ENCODE measurements at places on chromosomes 7 and 10.

- DNase-seq = no peak
Measured at GRCh38 chr7:43766564-43766963, 8.1 kb downstream of the BLVRA start.

GRCh38 chr7:112167147-112167546 is 39.1 kb downstream of the DOCK4 start:
- DNase-seq = no peak

- DNase-seq = peak; percentile 32
Measured at GRCh38 chr10:35635576-35635975, 6.5 kb downstream of the FZD8 start.

DNA sequence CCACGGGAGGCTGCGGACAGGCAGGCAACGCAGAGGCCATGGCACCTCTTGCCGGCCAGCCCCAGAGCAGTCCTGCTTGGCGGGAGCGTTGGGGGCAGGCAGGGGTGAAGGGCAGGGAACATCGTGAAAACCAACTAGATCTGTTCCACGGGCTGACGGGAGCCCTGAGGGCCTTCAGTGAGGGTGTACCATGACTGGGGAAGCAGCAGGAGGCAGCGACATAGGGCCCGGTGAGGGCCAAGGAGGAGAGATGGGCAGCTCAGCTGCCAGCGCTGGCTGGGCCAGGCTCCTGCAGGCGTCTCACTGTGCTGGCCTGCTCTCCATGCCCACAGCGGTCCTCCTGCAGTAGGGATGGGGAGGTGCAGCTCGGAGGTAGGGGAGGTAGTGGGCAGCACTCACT is 196.5 kb downstream of the ELFN1 start:
- DNase-seq = no peak

GRCh38 chr7:98584830-98585229 is 32.3 kb upstream of the NPTX2 start:
- no peak for DNase-seq

DNA sequence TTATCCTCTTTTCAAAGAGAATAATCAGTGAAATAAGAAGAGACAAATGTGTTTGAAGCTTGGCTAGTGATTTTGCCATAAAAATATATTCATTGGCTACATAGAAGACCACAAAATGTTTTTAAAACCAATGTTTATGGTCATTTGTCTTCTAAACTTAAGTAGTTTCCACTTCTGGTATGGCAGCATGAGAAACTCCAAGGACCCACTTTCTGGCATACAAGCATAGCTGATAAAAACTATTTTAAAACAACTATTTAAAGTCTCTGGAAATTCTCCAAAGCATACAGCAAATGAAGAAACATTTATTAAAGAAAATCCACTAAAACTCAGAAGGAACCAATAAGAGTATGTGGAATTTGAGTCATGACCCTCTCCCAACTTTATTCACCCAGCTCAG is 89.2 kb upstream of the TOMM7 start:
- DNase-seq = no peak

DNA sequence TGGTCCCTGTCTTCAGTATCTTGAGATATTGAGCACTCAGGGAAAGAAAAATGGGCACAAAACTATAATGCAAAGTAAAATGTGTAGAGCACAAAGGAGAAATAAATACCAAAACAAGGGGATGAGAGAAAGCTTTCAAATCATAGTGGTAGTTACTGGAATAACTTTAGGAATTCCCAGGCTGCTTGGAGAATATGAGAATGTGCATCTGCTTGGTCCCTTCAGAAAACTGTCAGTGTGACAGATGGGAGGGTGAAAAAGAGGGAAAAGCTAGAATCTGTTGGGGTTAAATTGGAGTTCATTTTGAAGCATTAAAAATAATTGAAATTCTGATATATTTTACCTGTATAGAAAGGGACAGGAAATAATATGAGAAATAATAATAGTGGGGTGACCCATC is 15.3 kb downstream of the ST7 start:
- DNase-seq = no peak

GRCh38 chr7:103129702-103130549 is 19.0 kb downstream of the NAPEPLD start:
- no peak for DNase-seq

- DNase-seq = no peak
Measured at GRCh38 chr10:54125098-54125747, 675.8 kb downstream of the PCDH15 start.

- peak; percentile 73 for DNase-seq
Measured at GRCh38 chr7:2632733-2633537, 1.1 kb downstream of the TTYH3 start.

GRCh38 chr10:52961323-52961722 is 188.7 kb upstream of the MBL2 start:
- DNase-seq = no peak

DNA sequence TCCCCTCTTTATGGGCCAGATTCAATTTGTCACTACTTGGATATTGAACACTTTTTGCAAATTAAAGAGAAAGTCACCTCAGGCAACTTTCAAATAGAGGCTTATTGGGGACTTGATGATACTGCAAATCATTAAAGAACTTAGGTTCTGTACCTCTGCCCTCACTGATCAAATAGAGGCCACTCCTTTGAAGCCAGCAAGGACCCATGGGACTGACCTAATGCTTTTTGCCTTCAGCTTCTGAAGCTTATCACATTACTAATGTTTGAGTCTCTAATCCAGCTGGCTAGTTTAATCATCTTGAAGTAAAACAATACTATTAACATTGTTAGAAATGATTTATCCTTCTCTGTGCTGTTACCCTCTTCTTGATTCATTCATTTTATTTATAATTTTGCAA is 93.0 kb upstream of the ZNF800 start:
- DNase-seq = no peak

GRCh38 chr10:127123626-127124025 is 72.8 kb downstream of the INSYN2A start:
- no peak for DNase-seq

DNA sequence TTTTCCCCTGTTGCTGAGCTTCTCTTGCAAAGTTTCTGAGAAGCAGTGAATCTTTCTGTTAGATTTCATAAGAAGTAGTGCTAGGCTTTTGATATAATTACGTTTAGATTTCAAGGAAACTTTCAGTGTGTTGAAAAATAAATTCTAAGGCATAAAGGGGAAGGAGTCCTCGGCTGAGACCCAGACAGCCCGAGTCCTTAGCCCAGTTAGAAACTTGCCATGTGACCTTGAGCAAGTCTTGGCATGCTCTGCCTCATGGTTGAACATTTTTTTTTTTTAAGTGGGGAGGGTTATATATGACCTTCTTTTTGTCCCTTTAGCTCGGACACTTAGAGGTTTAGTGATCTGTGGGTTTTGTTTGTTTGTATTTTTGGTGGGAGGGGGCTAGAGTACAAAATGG is 117.5 kb downstream of the TCF7L2 start:
- DNase-seq = no peak

- DNase-seq = no peak
Measured at GRCh38 chr7:101803203-101804087, 14.0 kb upstream of the CUX1 start.

- DNase-seq = no peak
Measured at GRCh38 chr10:71454347-71454746, 57.6 kb downstream of the CDH23 start.

DNA sequence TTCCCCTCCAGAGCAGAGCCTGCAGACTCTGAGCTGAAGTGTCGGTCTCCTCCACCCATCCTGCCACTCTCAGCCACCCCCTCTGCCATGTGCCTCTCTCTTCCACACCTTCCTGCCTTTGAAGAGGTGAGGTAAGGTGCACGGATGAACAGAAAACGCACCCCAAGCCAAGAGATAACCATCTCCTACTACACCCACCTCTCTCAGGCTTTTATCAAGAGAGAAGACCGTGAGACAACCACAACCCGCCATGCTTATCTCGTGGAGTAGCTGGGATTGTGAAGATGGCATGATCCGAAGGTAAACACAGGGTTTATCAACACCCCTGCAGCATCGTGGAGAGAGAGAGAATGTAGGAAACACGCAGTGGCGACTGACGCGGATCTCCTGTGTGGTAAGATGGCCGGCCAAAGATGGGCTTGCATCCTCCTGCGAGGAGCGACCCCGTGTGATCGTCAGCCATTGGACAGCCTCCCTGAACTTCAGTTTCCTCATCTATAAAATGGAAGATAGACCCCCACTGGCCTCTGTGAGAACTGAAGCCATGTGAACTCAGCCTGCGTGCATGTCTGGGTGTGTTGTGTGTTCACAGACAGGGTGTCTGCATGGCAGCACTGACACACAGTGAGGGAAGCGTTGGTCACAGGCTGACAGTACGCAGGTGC is 219.0 kb downstream of the DIP2C start:
- DNase-seq = no peak

- no peak for DNase-seq
Measured at GRCh38 chr10:87668324-87669074, 8.8 kb downstream of the PAPSS2 start.

DNA sequence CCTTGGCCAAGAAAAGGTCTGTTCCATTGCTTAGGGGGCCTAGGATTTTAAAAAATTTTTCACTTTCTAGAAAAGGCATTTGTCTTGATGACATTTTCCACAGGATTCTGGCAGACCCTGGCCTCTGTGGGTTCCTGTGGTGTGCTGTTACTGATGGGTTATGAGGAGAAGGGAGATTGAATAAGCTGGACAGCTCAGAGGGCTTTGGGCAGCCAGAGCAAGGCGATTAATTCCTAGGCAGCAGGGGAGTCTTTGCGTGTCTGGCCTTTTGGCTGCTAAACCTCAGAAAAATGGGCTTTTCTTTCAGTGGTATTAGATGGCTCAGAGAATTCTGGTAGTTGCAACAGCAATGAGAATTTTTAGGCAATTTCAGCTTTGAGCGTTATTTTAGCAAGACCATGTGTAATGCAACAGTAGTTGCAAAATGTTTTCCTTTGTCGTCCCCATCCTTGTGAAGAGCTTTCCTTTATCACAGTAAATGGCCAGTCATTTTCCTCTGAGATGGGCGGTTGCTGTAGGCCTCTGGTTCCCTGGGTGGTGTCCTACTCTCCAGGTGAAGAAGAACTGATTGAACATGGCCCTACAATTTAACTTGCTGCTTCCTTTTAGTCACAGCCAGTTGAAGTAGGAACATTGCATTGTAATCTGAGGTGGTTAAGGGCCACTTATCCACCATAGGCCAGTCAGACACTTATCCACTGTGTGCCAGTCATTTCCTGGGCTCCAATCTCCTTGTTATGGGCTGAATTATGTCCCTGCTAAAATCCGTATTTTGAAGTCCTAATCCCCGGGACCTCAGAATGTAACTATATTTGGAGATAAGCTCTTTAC is 43.2 kb downstream of the SH2D4B start:
- DNase-seq = no peak

- DNase-seq = no peak
Measured at GRCh38 chr7:135499818-135500217, 10.1 kb downstream of the CNOT4 start.

DNA sequence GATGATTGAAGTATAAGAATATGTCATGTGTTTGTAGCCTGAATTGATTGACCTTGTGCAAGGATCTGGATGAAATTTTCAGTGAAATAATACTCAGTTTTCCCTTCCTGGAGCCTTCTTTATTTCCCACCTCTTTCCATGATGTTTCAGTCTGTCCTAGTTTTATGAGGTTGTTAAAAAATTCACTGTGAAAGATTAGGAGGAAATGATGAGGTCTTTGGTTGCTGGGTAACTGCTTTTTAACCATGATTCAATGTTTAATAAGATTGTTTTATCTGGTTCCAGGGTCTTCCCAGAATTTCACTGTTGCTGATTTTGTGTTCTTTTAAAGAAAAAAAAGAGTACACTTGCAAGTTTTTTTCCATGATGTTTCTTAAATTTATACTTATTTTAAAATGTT is 221.5 kb downstream of the MBL2 start:
- no peak for DNase-seq

DNA sequence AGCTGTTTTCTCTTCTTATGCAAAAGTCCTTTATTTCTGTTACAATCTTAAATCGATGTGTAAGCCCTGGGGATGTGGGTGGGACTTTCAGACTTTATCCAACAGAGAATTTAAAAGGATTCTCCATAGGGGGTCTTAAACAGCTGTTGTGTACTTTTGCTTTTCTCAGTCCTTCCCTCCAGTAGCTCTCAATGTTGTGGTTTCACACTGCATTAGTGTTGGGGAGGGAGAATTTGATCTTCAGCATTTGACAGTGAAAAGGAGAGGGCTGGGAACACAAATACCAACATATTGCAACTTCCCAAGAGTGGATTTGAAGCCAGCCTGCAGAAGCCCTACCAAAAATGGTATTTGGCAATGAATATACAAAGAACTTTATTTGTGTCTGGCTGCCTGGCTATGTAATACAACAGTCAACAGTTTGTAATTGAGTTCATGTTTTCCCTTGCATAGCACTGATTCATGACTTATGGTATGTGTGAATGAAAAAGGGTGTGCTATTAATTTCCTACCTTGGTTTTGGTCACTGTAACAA is 80.1 kb upstream of the CAPZA2 start:
- DNase-seq = no peak

DNA sequence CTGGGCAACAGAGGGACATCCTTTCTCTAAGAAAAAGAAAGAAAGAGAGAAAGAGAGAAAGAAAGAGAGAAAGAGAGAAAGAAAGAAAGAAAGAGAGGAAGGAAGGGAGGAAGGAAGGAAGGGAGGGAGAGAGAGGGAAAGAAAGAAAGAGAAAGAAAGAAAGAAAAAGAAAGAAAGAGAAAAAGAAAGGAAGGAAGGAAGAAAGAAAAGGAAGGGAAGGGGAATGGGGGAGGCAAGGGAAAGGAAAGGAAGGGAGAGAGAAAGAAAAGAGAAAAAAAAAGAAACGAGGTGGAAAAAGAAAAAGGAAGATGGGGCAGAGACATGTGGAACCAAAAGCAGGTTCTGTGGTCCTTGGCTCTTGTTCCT is 82.9 kb upstream of the SMNDC1 start:
- no peak for DNase-seq

DNA sequence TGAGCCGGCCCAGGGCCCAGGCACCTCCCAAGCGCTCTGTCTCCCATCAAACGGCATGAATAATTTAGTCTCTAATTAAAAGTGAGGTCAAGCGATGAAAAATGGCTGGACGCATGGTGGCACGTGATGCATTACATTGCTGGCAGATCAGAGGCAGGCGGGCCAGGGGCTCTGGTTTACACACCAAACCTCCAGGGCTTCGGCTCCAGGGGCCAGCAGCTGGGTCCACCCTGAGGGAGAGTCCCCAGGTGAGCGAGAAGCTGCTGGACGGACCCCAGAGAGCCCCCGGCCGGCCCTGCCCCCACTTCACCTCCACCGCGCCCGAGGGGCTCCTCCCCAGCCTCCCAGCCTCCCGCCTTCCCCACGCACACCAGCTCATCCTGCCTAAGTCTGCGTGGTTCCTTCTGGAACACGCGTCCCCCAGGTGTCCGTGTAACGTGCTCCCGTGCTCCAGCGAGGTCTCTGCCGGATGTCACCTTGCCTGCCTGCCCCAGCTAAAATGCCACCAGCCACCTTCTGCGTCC is 23.2 kb downstream of the UNCX start:
- no peak for DNase-seq
